ENCODE measurements at places on chromosomes 5 and 9.

- no peak for DNase-seq
Observed at GRCh38 chr9:459491-460444, 245.1 kb downstream of the DOCK8 start.

DNA sequence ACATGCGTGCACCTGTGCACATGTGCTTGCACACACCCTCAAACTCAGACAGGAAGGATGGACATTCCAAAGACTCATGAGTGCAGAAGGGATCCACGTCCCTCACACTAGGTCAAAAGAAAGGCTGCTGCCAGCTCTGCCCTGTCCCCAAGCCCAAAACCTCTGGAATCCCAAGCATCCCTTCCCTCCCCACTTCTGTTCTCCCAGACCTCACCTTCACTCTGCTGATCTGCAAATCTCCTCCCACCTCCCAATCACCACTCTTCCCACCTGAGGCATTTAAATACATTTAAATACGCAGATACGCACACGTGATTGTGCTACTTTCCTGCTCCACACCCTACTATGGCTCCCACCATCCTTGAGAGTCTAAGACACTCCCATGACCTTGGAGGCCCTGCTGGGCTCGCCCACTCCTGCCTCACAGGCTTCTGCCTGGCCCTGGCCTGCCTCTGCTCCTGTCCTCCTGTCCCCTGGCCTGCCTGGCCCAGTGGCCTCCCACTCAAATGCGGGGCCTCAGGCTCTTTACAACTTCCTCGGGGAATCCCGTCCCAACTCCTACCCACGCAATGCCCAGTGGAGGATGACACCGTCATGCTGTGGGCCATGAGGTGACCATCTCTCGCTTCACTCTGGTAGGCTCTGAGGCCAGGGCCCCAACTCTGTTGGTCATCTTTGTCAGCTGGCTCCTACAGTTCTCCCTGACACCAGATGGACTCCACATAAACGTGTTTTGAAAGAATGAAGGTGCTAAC, 478.4 kb upstream of the DAP start:
- no peak for DNase-seq

GRCh38 chr5:61394078-61394704, 62.1 kb downstream of the ZSWIM6 start:
- no peak for DNase-seq

- no peak for DNase-seq
Observed at GRCh38 chr5:88388476-88389337, 120.1 kb upstream of the TMEM161B start.

DNA sequence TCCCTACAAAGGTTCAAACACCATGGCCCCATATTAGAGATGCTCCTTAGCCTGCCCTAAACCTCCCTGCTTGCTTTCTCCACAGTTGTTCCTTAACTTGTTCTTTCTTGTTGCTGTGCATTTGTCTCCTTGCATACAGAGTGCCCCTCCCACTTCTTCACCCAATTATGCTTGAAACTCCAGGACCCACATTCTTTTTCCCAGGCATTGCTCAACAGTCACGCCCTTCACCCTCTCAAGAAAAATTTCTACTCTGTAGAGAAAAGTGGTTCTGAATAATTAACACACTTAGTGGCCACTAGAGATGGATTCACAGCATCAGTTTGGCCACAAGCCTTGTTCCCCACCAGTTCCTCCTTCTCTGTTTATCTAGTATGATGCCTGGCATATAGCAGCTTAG, 57.7 kb downstream of the NREP start:
- DNase-seq, result no peak

DNA sequence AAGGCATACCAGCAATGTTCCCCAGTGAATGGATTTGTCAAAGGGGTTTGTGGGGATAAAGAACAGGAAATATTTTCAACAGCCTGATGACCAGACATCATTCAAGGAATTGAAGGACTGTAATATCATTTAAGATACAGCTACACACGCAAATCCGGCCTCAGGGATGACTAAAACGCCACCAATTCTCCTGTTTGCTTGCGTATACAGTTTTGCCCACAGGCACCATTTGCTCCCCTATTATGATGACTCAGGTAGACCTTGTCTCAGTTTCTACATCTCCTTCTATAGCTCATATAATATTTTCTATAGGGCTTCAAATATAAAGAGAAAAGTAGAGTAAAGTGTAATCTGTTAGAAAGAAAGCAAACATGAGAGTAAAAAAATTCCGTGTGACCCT, 29.7 kb upstream of the ITGA1 start:
- no peak for DNase-seq

DNA sequence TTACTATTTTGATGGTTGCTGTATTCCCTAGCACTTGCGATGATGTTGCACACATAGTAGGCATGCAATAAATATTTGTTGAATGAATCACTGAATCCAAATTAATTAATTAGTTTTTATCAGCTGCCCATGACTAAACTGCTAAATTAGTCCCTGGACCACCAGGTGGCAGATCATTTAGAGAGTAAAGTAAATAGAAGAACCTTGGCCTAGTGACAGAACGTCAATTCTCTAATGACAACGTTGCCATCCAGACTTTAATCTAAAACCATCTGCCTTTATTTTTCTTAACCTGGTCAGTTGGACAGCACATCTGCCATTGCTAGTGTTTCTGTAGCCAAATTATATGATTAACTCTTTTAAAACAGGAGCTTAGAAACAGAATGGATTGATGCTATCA, 457.5 kb downstream of the KIF4B start:
- no peak for DNase-seq

DNA sequence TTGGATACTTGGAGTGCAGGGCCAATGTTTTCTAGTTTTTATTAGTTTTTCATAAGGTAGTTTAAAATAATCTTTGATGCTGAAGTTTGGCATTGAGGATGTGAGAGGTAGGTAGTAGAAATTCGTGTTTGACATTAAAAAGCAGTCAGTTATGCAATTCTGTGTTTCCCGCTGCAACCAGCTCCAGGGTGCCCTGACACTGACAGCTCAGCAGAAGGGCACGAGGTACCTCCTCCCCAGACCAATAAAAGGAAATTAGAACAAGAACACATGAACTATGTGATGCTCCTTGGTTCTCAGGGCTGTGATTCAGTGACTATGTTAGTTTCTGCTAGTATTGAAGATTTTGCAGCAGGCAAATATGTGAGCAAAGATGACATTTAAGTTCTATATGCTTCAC, 40.2 kb downstream of the NSUN2 start:
- DNase-seq, result no peak
